ENCODE measurements at places on chromosomes 11 and 22. TPM values are rescaled to one million over a fixed set of nuclear protein-coding genes. Genes with fewer than 3 reads are reported as not detected.

BIRC2 gene
- total RNA-seq, result 48.8 TPM

CYP2D6 gene
- 3.1 TPM for total RNA-seq

UCP3 gene
- total RNA-seq, result 0.69 TPM

FOLR3 gene
- total RNA-seq, result not detected

IL17REL gene
- total RNA-seq, result 0.16 TPM
